ENCODE measurements at places on chromosomes 5 and 9.

DNA sequence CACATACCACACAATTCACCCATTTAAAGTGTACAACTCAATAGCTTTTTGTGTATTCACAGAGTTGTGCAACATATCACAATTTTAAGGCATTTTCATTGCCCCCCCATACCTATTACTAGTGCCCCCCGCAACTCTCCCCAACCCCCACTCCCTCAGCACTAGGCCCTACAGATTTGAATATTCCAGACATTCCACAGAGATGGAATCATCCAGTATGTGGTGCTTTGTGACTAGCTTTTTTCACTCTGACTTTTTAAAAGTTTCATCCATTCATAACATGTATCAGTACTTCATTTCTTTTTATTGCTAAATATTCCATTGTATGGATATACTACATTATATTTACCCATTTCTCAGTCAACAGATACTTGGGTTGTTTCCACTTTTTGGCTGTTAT is 102.9 kb upstream of the LRRTM2 start:
- no peak for DNase-seq

GRCh38 chr9:103152473-103152872 is 157.3 kb downstream of the CYLC2 start:
- no peak for DNase-seq

DNA sequence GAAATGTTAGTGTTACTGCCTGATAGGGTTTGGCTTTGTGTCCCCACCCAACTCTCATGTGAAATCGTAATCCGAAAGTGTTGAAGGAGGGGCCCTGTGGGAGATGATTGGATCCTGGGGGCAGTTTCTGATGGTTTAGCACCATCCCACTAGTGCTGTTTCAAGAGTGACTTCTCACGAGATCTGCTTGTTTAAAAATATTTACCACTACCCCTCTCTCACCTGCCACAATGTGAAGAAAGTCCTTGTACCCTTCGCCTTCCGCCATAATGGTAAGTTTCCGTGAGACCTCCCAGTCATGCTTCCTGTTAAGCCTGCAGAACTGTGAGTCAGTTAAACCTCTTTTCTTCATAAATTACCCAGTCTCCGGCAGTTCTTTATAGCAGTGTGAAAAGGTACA is 2.6 kb upstream of the RFX3 start:
- DNase-seq = peak; percentile 77

GRCh38 chr9:129097671-129098306 is 12.8 kb downstream of the CRAT start:
- no peak for DNase-seq

- no peak for DNase-seq
These were observed 68.8 kb downstream of the SLC44A1 start for GRCh38 chr9:105313238-105313637.

- DNase-seq = no peak
These were observed 172.2 kb downstream of the FAM170A start for GRCh38 chr5:119801570-119801969.

DNA sequence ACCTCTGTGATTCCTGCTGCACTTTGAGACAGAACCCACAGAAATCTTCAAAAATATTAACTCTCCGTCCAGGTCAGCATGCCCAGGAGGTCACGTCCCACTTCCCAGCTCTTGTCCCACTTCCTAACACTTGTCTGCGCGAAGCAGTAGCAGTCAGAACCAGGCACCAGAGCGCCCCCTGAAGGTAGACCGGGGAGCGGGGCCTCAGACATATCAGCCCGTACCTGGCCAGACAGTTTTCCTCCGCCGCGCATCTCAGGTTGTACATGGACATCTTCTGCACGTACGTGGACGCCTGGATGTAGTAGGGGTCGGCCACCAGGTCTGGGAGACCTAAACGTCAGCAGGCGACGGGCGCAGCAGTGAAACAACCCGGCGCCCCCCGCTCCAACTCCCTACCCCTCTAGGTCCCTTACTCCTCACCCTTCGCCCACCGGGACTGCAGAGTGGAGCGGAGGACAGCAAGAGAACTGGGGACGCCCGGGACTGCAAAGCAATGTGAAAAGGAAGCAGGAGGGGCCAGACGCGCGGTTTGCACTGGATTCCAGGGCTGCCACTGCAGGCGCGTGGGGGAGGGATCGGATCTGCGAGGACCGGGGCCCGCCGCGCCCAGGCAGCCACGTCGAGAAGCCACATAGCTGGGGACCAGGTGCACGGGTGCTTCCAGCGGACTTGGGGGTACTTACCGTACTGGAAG is 1.2 kb downstream of the LOX start:
- DNase-seq = peak; percentile 63

DNA sequence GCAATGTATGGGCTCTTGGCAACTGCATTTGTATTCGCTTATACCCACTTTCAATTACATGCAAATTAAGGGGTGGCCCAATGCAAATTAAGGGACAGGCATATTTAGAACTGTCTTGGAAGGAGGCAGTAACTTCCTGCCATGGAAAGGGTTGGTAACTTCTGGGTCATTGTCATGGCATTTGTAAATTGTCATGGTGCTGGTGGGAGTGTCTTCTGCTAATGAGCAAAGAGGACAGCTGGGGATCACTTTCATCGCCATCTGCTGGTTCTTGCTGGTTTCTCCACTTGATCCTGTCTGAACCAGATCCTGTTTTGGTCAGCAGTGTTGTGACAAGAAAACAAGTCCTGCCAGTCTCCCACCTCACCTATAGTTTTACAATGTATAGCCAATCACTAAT is 23.3 kb upstream of the UGT3A2 start:
- DNase-seq = peak; percentile 70

GRCh38 chr5:154501566-154501965 is 23.5 kb upstream of the HAND1 start:
- DNase-seq = no peak

DNA sequence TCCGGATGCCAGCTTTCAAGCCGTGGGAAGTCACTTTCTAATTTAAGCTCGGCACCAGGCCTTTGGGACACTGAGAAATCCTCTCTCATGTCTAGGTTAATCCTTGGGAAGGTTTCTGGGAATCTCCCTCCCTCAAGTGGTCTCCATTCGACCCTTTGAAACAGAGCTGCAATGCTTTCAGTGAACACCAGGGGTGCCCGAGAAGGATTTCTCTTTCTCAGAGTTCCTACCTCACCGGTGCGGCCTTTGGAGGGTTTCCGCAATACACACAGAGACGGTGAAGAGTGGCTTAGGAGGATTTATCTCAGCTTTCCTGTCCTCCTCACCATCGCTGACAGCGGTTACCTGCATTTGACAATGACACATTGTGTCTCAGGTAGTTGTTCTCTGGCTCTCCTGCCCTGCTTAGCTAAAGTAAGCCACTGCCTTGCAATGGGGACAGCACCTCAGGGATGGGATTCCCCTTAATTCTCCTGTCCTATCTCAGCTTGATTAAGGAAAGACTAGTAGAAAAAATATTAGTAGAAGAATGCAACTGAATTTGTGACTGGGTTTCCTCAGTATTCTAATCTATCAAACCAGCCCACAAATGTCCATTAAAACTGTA is 180.6 kb downstream of the GABRG2 start:
- DNase-seq = no peak

DNA sequence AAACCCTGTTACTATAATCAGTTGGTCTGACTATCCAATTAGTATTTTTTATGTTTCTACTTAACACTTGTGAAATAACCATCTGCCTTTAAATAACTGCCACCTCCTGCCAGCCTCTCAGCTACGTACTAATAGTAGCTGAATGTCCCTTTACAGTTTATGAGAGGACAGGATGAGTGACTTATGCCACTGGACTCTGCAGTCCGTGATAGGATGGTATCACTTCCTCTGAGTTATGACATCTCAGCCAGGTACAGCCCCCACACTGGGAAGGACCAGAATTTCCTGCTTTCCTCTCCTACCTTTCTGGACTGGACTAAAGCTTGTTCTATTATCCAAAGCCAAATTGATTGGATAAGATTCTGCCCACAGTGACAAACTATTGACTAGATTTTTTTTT is 102.9 kb downstream of the ZFAND5 start:
- no peak for DNase-seq

All from common myeloid progenitor, CD34-positive (primary cell).